ENCODE measurements at places on chromosomes 16 and 17.

GRCh38 chr16:1677339-1677738, 740 bp upstream of the JPT2 start:
- no peak for DNase-seq

- DNase-seq, result no peak
Observed at GRCh38 chr16:49057936-49058335, 223.7 kb downstream of the CBLN1 start.

GRCh38 chr17:7944326-7944725, 12.3 kb downstream of the CNTROB start:
- DNase-seq, result no peak

DNA sequence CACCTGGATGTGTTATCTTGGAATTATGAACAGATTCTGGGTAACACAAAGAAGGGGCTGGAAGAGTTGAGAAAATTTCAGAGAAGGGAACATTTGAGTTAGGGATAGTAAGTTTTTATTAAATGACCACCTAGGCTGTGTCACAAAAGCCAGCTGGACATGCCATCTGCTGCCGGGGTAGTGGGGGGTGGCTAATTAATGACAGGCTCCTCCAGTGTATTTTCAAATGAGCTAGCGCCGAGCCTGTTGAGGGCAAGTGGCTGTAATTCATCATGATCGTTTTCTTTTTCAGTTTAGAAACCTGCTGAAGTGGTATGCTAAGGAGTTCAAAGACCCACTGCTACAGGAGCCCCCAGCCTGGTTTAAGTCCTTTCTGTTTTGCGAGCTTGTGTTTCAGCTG, 6.2 kb downstream of the TMEM97 start:
- DNase-seq, result no peak

GRCh38 chr16:84323606-84324005, 28.9 kb downstream of the WFDC1 start:
- no peak for DNase-seq

DNA sequence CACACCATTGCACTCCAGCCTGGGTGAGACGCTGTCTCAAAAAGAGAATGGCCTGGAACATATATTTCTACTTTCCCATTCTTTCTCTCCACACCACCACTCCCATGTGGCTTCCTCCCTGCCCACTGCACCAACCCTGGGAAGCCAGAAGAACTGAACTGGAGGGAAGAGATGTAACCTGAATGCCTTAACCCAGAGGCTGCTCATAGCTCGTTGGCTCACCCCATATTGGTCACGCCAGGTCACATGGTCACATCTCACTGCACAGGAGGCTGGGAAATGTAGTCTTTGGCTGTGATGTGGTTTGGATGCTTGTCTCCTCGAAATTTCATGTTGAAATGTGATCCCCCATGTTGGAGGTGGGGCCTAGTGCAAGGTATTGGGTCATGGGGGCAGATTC, 5.9 kb upstream of the DNAH17 start:
- DNase-seq, result no peak

DNA sequence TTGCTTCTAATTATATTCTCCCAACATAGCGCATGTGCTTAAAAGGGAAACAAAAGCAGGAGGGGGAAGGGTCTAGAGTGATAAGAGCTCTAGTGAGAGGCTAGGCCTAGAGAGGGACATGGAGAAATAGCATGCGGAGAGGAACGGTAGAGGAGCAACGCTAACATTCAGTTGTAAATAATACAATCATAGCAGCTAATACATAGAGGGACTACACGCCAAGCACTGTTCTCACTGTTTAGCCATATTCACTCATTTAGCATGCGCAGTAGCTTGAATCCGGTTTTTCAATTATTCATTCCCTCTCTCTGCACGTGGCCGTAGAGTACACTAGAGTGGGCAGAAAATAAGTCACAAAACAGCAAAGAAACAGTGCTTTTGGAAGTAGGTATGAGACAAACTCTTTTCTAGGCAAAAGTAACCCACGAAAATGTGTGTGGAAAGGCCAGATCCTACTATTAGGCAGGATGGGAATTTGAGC, 1.7 kb upstream of the ALOX12 start:
- no peak for DNase-seq

DNA sequence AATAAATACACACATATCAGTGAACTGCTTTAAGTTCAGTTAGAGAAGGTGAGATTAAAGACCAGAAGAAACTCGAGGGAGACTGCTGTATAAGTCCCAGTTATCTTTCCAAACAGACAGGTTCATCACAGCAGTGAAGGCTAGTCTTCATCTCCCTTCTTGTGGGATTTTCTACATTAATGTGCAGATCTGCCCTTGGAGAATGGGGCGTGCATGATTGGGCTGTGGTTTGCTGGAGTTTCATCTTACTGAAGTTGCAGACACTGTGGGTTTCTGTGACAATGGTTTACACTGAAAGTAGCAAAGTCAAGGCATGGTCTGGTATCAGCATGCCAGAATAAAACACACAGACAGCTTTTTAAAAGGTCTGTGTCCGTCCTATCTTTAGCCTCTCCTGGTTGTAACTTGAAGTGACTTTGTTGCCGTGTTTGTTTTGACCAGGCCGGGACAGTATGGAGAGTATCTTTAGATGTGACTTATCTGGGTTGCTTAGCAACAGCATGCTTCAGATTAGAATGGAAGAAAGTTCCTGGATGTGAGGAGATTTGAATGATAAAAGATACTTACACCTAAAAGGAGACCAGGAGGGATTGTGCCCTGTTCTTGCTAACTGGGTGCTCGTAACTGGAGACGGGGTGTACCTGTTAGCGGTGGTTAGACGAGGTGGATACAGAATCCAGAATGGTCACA, 16.1 kb downstream of the NAA60 start:
- no peak for DNase-seq

DNA sequence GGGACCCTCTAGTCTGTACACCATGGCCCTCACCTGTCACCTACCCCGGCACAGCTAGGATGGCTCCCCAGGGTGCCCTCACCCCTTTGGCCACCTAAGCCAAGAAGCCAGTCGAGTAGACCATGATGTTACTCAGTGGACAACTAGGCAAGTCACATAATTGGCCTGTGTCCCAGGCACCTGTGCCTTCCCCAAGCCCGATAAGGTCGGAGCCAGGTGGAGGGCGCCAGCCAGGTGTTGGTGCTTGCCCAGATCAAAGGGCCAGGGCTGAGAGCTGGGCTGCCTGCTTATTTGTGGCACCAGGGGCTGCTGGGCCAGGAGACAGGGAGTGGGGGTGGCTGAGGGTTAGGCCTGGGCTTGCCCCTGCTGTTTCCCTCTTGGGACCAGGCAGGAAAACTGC, 16.8 kb downstream of the SPNS2 start:
- DNase-seq, result no peak

DNA sequence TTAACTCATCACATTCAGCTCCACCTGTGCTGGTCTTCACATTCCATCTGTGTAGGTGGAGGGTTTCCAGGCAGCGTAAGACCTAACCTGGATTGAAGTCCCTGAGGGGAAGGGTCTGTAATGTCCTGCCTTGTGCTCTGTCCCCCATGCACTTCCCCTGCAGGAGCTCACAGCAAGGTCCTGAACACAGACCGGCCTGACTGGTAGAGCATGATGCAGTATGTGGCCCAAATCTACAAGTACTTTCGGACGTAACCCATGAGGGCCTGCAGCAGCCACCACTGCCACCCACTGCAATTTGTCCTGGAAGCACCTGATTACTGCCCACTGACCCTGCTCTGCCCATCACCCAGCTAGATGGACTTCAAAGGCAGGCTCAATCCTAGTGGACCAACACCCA, 36.6 kb upstream of the ADORA2B start:
- no peak for DNase-seq

- no peak for DNase-seq
Observed at GRCh38 chr17:3782751-3783150, 18.2 kb downstream of the ITGAE start.

GRCh38 chr16:14400285-14400977, 229.6 kb downstream of the PARN start:
- DNase-seq, result no peak

DNA sequence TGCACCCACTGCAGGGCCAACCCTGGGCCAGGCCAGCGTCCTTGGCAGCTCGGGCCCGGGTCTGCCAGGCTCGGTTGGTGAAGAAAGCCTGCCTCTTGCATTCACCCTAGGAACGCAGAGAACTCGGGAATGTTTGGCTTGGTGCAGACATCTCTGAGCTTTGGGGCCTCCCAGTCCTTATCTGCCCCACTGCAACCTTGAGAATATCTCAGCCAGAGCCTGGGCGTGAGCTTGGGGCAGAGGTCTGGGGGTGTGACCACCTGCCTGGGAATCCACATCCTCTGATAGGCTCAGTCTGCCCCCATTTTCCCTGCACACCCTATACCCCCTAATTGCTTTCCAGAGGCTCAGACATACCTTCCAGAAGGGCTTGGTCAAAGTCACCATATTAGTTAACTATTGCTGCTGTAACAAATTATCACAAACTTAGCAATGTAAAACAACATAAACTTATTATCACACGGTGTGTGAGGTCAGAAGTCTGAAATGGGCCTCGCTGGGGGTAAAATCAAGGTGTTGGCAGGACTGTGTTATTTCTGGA, 30.7 kb upstream of the ZNF423 start:
- no peak for DNase-seq

DNA sequence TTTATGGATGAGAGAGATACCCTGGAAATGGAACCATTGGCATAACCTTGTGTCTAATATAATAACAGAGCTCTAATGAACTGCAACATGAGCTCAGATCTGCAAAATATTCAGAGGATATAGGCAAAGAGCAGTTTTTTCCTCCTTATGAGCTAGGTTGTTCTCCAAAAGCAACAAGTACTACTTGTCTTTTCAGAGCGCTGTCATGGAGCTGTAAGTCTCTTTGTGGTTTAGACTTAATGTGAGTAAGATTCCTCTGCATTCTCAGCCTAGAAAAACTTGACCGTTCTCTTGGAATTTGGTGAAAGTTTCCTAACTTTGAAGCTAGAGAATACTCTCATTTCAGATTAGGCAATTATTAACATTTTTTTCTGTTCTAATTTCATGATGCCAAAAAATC, 85.2 kb downstream of the FTO start:
- no peak for DNase-seq
